Hepatocyte (in vitro differentiated cells): ENCODE measurements at places on chromosomes 2 and 18. TPM values are rescaled to one million over a fixed set of nuclear protein-coding genes. Genes with fewer than 3 reads are reported as not detected.

Gene HRH4
- not detected in 2 replicates for total RNA-seq

Gene TFPI
- 104 and 122 TPM in 2 replicates for total RNA-seq

Gene KIDINS220
- total RNA-seq = 74.5 and 77.5 TPM in 2 replicates

Gene FKBP1B
- 20.2 and 24.4 TPM in 2 replicates for total RNA-seq

Gene SAG
- total RNA-seq = 0.47 TPM in 1 of 2 replicates, not detected in the other

Gene ALPI
- 3.9 and 4.1 TPM in 2 replicates for total RNA-seq

Gene ATF2
- 52.1 and 53.5 TPM in 2 replicates for total RNA-seq

Gene ATL2
- total RNA-seq = 66.5 and 72.4 TPM in 2 replicates

Gene ZNF892
- 3.1 and 3.7 TPM in 2 replicates for total RNA-seq

Gene ERFE
- total RNA-seq = 0.27 TPM in 1 of 2 replicates, not detected in the other

Gene IL37
- not detected in 2 replicates for total RNA-seq

Gene FOXI3
- total RNA-seq = not detected in 2 replicates

Gene CABLES1
- total RNA-seq = 6.9 and 7.2 TPM in 2 replicates

Gene ADAM17
- 19.5 and 30.2 TPM in 2 replicates for total RNA-seq

Gene CNDP1
- not detected in 2 replicates for total RNA-seq

Gene COL4A4
- total RNA-seq = 1.7 and 3.0 TPM in 2 replicates

Gene DYNAP
- total RNA-seq = not detected in 2 replicates

Gene MAP3K19
- 1.1 TPM in 1 of 2 replicates, not detected in the other for total RNA-seq

Gene SALL3
- total RNA-seq = 0.30 and 0.48 TPM in 2 replicates

Gene PPM1G
- 60.6 and 64.9 TPM in 2 replicates for total RNA-seq

Gene FRZB
- 72.9 and 118 TPM in 2 replicates for total RNA-seq

Gene GAL3ST2
- 0.20 and 0.53 TPM in 2 replicates for total RNA-seq

Gene UGT1A10
- total RNA-seq = not detected in 2 replicates

Gene CIDEA
- not detected in 2 replicates for total RNA-seq

Gene CCDC68
- 11.6 and 13.0 TPM in 2 replicates for total RNA-seq

Gene NUP35
- total RNA-seq = 20.0 and 22.6 TPM in 2 replicates

Gene LMAN2L
- 35.6 and 44.4 TPM in 2 replicates for total RNA-seq

Gene SLC23A3
- 1.4 and 1.5 TPM in 2 replicates for total RNA-seq

Gene INPP4A
- 9.2 and 13.1 TPM in 2 replicates for total RNA-seq

Gene EVA1A
- total RNA-seq = 30.8 and 36.2 TPM in 2 replicates

Gene EIF2B4
- total RNA-seq = 28.0 and 28.7 TPM in 2 replicates

Gene UNC80
- total RNA-seq = 0.03 and 0.04 TPM in 2 replicates

Gene RPRM
- 2.1 and 3.4 TPM in 2 replicates for total RNA-seq

Gene C2orf80
- not detected in 2 replicates for total RNA-seq

Gene FLACC1
- 0.80 and 1.2 TPM in 2 replicates for total RNA-seq

Gene RAPGEF4
- 1.9 and 2.0 TPM in 2 replicates for total RNA-seq

Gene PJVK
- total RNA-seq = 3.8 and 3.9 TPM in 2 replicates
